ENCODE measurements at places on chromosomes 12 and 14.
A peak's percentile ranks its signal among the peaks of the same experiment; 100 is the strongest.

- no peak for DNase-seq
Observed at GRCh38 chr12:3987571-3987970, 114.4 kb upstream of the PARP11 start.

GRCh38 chr14:24054646-24055045 lies 2.8 kb downstream of the CARMIL3 start:
- no peak for DNase-seq

DNA sequence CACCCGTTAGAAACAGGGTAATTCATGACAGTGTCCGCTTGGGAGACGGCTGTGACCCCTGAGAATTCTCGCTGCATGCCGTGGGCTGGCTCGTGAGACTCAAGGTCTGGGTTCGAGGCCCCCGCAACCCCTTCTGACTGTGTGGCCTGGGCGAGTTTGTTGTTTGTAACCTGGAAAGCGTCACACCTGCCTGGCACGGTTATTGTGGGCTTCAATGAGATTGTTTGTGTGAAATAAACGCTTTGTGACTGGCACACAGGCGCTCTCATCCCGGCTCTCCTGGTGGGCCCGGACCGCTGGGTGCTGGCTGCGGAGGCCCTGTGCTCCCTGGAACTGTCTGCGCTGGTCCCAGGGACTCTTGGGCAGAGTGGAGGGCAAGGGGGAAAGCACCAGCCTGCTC lies 33.9 kb downstream of the MEG3 start:
- DNase-seq: no peak

- no peak for DNase-seq
Observed at GRCh38 chr12:130863298-130863697, 8.6 kb upstream of the RAN start.

GRCh38 chr12:72521326-72521725 lies 249.2 kb downstream of the TRHDE start:
- DNase-seq: no peak

- peak; percentile 92 for DNase-seq
Observed at GRCh38 chr12:89384050-89384758, 31.9 kb upstream of the DUSP6 start.

- DNase-seq: no peak
Observed at GRCh38 chr14:81122326-81122725, 98.4 kb downstream of the GTF2A1 start.

DNA sequence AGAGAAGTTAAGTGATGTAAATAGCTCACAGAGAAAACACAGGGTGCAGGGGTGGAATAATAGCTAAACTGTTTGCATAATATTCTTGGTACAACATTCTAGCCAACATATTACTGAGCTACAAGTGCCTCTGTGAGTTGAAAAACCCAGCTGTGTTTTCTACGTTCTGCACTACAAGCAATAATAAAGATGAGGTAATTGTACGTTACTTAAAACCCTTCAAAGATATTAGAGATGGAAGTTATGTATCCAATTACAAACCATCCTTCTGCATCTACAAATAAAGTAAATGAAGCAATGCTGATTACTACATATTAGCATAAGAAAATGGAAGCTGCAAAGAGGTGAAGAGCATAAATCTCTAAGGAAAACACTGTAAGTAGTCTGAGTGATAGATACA lies 271.4 kb downstream of the SSPN start:
- no peak for DNase-seq

DNA sequence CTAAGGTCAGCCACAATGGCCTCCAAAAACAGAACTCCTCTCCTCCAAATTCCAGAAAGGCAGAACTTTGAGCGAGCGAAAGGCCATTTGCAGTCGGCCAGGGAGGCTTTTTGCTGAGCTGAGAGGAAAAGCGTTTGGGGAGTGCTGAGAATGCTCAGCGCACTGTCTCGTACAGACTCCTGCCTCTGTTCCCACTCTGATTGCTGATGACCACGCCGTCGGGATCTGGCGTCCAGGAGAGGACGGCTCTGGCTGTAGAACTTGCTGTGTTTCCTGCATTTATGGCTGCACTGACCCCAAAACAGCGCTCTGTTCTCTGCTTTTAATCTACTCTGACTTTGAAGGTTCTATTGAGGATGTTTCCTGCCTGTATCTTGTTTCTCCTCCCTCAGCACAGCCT lies 82.4 kb upstream of the WSCD2 start:
- no peak for DNase-seq

- no peak for DNase-seq
Observed at GRCh38 chr14:63453443-63453936, 89.7 kb downstream of the PPP2R5E start.

DNA sequence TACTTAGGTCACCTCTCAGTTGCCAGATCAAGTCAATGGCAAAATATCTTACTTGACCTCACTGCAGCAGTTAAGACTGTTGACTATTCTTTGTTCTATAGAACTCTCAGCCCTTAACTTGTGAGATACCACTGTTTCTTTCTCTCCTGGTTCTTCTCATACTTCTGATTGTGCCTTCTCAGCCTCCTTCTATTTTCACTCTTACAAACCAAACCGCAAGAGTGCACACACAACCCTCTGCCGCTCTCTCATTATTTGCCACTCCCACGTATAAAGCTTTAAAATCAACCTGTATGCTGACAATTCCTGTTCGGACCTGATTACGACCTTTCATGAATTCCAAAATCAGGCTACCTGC lies 4.5 kb downstream of the E2F7 start:
- DNase-seq: no peak

DNA sequence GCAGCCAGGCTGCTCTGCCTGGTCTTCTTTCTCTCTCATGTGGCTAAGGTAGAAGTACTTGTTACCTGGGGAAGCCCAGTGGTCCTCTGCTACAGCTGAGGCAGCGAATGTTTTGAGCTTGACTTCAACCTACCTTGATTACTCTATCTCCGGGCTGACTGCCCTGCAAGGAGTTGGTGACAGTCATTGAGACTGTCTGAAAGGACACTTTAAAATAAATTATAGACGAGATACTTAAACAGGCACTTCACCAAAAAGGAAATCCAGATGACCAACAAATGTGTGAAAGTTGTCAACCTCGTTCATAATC lies 474 bp upstream of the CIT start:
- DNase-seq: no peak

DNA sequence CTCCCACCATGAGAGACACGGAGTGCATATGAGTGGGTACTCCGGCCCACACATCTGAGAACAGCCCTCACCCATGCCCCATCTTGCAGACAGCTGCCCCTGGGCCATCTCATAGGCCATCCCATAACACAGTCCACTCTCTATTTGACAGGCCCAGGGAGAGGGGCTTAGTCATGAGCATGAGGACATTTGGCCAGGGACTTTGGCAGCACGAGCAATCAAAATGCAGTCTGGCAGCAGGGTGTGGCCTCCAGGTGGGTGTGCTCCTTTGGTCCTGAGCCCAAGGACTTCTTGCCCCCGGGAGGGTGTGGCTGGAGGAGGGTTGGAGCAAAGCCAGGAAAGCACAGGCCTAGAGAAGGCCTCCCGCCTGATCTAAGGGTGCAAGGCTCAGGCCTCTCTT lies 25.6 kb downstream of the EMP1 start:
- DNase-seq: no peak

- DNase-seq: no peak
Observed at GRCh38 chr14:76908834-76909233, 82.6 kb downstream of the LRRC74A start.

DNA sequence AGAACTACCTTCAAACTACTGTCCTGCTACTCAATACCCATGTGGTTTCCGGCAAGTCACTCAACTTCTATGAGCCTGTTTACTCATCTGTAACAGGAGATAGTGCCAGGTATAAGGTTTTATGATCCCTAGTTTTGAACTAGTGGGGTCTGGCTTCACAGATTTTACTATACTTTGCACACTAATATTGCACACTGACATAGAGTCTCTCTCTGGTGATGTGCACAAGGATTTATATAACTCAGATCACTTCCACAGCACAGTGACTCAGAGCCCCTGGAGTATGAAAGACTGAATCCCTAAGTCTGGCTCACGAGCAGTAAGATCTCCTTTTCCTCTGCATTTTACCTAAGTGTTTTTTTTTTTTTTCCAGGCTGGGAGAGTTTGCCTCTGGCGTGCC lies 69.7 kb upstream of the SLC38A2 start:
- peak; percentile 82 for DNase-seq

- peak; percentile 14 for DNase-seq
Observed at GRCh38 chr14:30681752-30682355, 59.7 kb downstream of the SCFD1 start.

DNA sequence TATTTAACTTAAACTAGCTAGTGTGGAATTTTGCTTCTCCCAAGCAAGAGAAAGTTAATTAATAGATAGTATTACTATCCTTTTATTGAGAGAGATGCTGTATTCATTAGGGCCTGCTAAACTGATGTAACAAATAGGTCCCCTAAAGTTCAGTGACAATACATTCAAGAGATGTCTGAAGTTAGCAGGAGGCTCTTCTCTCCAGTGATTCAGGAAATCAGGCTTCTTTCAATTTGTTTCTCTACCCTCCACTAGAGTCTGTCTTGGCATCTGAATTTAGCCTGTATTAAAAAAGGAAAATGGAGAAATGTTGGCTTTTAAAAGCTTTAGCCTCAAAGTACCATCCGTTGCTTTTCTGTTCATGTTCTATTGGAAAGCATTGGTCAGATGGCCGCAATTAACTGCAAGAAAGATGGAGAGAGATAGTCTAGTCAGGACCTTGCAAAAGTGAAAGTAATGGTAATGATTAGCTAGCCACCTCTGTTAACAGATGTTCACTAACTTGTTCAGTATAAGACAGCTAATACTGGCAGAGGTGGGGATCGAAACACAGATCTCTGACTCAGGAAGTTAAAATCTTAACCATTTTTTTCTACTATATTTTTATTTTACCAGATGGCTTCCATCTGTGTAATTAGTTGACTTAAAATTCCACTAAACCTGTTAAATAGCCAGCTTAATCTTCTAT lies 786.8 kb downstream of the TMTC2 start:
- DNase-seq: no peak

- peak; percentile 40 for DNase-seq
Observed at GRCh38 chr12:53049571-53050318, at the start of gene TNS2. TSS of gene TNS2 (plus strand) at chr12:53050065. CDS start at chr12:53050186, 121 bp downstream.

DNA sequence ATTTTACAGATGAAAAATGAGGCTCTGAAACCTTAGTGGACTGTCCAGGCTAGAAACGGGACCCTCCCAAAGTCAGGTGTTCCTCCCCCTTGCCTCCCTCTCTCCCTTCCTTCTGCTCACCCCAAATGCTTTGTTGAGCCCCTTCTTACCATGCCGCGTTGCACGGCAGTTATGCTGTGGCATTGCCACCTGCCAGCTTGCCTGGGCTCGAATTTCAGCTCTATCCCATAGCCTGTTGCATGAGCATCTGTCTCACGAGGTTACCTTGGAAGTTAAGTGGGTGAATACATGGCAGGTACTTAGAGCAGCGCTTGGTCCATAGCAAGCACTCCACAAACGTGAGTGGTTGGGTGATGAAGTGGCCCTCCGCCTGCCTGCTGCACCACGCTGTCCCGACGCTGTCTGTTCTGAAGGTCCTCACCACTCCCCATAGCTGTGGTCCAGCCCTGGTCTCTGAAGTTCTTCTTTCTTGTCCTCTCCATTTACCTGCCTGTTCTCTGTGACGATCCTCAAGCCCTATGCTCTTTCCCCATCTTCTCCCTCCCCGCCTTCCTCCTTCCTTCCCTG lies 269.9 kb downstream of the CACNA1C start:
- DNase-seq: no peak

DNA sequence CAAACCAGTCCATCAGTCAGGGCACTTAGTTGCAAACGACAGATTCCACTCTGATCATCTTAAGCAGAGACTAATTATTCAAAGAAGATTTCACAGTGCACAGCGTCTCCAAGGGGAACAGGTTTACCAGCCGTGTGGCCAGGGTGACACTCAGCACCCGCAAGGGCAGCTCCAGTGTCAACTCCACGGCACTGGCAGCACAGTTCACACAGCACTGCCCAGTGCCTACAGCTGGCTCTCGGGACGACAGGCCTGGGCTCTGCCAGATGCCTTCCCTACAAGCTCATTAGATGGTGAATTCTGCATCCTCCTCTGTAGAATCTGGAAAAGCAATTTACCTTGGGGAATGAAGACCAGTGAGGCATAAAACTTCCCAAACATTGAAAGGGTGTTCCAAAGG lies 4.9 kb downstream of the OR10P1 start:
- DNase-seq: no peak

GRCh38 chr14:68392393-68393141 lies 400.3 kb downstream of the ZFP36L1 start:
- DNase-seq: no peak

DNA sequence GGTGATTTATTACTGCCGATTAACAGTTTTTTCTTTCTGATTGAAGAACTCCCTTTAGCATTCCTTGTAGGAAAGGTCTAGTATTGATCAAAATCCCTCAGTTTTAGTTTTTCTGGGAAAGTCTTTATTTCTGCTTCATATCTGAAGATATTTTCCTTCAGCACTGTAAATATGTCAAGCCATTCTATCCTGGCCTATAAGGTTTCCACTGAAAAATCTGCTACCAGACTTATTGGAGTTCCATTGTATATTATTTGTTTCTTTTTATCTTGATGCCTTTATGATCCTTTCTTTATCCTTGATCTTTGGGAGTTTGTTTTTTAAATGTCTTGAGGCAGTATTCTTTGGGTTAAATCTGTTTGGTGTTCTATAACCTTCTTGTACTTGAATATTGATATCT lies 55.0 kb upstream of the TMTC1 start:
- no peak for DNase-seq

DNA sequence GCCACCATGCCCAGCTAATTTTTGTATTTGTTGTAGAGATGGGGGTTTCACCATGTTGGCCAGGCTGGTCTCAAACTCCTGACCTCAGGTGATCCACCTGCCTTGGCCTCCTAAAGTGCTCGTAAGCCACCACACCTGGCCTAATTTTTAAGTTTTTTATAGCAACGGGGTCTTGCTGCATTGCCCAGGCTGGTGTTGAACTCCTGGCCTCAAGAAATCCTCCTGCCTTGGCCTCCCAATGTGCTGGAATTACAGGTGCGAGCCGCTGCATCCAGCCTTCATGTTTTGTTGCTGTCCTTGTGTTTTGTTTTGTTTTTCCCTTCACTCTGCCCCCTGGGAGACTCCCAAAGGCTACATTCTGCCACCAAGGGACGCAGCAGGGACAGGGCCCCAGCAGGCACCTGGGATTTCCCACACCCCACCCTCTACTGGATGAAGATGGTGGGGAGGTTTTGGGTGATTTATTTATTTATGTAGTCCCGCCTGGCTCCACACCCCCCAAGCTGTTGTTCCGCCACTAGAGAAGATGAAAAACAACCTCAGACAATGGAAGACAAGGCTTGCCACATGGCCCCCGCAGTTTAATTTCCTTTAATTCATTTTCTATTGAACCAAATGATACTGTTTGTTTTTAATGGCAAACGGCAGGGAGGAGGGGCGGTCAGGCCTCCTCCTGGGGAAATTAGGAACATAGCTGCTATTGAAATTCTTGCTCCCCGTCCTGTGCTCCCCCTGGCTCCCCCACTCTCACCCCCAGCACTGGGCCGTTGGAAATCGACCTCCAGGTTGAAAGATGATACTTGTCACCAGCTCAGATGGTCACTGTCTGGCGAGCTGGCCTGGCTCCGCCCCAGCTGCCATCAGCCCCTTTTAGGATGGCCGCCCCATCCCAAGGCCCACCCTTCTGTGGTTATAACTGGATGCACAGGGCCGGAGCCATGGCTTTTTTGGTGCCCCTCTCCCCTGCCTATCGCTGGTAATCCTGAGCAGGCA lies 70.3 kb downstream of the RNFT2 start:
- no peak for DNase-seq
